Nephron progenitor cell (in vitro differentiated cells): ENCODE measurements at places on chromosomes 12 and 14.

- peak; percentile 9 for DNase-seq
Observed at GRCh38 chr12:14454098-14454907, 88.8 kb downstream of the ATF7IP start.

- DNase-seq, result no peak
Observed at GRCh38 chr14:89845346-89845745, 109.2 kb downstream of the EFCAB11 start.

DNA sequence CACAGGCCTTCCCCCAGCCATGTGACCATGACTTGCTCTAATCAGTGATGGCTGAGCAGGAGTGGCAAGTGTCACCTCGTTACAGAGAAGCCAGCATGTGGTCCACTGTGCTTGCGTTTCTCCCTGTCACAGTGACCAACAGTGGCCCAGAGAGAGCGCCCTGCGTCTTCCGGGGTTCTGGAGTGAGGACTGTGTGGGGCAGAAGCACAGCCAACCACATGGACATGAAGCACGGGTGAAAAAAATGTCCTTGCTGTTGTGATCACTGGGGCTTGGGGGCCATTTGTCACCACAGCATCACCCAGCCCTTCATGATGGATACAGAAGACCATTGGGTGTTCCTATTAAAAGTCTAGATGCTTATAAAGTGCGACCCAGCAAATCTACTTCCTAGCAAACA, 174.6 kb upstream of the C14orf180 start:
- DNase-seq, result no peak

DNA sequence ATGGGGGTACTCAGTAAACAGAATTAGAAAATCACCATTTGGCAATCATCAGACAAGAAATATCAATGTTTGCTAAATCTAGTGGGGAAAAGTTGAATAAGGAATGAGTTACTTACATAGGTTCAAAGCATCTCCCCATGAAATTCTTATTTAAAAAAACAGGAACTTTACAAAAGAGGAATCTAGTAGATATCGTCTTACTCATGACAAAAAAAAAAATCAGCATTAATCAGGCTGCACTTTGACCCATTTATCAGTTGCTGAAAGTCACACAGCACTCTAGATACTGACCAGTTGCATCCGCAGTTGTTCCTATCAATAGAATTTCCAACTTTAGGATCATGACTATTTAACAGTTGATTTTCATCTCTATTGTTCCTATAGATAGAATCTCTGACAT, 5.8 kb upstream of the DICER1 start:
- no peak for DNase-seq

GRCh38 chr12:92070054-92070863, 75.4 kb downstream of the BTG1 start:
- DNase-seq, result no peak
